ENCODE measurements at places on chromosomes 1 and 21.

- DNase-seq = no peak
Observed at GRCh38 chr1:83028467-83028866, 970.5 kb downstream of the TTLL7 start.

- no peak for DNase-seq
Observed at GRCh38 chr1:225366552-225366951, 61.3 kb downstream of the LBR start.

DNA sequence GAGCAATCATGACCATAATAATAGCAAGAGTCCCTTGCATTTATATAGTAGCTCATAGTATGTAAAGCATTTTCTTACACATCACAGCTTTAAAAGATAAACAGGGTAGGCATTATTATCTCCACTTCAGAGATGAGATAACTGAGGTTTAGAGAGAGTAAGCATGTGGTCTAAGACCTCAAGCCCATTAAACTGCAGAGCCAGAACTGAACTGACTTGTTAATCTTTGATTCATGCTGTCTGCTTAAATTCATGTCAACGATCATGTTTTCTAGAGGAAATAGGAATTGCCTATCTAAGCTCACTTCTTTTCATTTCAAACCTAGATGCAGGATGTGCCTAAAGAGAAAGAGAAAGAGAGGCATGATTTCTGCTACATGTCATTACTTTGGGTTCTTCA is 524.8 kb downstream of the PTPRC start:
- no peak for DNase-seq

GRCh38 chr1:18385239-18385790 is 95.4 kb upstream of the KLHDC7A start:
- peak; percentile 24 for DNase-seq

DNA sequence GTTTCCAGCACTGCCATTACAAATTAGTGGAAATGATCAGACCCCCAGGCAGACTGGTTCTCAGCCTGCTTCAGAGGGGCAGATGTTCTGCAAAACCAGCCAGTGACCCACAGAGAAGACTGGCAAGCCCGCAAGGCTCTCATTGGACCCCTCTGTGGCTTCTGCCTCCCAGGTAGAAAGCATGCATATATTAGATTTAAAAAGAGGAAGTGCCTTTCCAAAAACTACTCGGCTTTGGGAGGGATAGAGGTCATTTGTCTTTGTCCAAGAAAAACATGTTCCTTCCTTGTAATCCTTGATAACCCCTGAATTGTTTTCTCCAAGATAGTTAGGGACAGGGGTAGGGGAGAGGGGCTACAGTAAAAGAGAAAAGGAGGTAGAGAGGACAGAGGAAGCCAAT is 11.8 kb downstream of the HIVEP3 start:
- DNase-seq = no peak

DNA sequence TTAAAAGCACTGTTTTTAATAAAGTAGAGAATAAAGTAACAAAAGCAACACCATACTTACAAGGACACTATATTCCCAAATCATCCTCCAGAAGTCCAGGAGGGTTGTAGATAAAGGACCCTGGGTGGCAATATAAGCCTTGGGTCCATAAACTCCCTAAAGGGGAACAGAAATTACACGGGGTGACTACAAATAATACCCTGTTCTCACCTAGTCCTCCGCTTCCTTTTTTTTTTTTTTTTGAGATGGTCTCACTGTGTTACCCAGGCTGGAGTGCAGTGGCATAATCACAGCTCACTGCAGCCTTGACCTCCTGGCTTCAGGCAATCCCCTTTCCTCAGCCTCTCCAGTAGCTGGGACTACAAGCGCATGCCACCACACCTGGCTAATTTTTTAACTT is 13.1 kb downstream of the PTPN22 start:
- no peak for DNase-seq

DNA sequence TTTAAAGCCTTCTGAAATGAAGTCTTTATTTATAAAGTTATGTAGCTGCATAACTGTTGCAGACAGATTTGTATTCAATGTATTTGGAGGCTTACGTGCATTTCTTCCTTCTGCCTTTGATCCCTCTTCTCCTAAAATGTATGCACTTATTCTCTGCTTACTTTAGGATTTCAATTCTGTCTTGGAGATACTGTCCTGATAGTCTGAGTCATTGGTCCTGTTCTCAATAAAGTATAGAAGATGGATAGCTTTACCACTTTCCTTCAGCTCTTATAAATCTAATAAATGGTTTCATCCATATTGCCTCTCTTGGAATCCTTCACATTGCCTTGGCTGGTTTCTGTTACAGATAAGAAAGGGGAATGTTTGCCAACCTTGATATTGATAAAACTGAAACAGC is 430.1 kb upstream of the CAMK1G start:
- DNase-seq = no peak

DNA sequence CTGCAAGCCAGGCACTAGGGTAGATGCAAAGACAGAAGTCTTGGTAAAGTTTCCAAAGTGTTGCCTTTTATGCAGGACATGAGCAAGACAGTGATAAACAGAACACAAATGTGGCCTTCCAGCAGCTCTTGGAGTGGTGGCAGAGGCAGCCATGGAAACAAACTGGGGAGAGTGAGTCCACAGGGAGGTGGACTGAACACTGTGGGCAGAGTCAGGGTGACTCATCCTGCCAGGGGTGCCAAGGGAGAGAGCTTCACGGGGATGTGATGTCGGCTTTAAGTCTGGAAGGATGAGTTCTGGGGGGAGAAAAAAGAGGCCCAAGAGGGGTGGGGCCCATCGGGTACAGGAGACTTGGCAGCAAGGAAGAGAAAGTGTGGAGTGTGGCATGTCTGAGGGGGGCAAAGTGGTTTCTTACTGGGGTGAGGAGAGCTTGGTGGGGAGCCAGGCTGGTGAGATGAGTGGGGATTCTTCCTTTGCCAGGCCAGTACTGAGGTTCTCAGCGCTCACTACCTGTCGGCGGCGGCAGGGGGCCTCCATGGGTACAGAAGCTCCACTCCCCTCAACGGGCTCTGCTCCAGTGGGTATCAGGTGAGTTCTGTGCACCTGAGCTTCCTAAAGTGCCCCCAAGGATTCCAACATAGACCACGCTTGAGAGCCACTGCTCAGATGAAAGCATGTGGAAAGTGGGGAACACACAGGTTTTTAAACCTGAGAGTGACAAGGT is 41.8 kb downstream of the KIAA0040 start:
- no peak for DNase-seq
